CD4-positive, alpha-beta T cell treated with Interleukin-4 for 4 hours (primary cell): ENCODE measurements at places on chromosomes 3 and 15.
A peak's percentile ranks its signal among the peaks of the same experiment; 100 is the strongest.

DNA sequence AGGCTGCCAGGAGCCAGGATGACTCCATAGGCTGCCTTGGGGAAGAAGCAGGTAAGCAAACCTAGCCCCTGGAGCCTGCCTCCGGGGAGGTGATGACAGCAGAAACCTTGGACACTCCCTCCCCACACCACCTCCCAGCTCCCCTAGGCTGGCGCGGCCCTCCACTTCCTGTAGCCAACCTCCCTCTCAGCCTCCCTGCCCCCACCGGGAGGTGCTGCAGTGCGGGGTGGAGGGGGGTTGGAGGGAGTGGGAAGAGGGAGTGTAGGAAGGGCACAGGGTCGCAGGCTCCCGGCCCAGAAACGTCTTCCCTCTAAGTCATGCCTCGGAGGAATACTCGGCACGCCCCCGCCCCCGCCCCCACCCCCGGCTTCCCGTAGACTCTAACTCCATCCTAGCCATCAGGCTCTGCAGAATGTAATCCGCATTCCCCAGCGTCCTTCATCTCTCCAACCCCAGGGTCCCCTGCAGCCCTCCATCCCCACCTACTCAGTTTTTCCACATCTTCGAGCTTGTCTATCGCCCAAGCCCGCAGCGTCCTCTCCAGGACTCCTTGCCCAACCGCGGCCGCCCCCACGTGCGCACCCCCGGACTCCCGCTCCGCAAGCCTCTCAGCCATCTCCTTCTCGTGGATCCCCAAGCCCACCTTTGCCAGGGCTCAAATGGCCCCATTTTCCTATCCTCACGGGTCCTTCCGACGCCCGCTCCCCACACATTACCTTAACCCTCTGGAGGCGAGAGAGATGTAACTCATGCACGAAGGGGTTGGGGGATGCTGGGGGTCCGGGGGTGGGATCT is 528 bp downstream of the LPCAT4 start:
- peak; percentile 39 for DNase-seq

GRCh38 chr3:69463531-69463930 is 77.6 kb upstream of the FRMD4B start:
- no peak for DNase-seq

DNA sequence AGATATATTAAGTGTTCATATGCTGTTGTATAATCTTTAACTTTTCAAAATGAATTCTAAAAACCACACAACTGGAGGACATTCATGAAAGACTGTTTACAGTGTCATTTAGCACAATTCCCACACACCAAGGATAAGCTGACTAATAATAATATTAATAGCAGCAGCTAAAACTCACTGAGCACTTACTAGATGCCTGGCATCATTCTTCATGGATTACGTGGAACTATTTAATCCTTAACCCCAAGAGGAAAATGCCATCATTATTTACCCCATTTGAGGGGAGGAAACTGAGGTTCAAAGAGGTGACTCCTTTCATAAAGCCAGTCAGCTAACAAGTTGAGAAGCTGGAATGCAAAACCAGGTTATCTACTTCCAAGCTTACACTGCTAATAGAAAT is 77.0 kb downstream of the TMEM108 start:
- DNase-seq = no peak

- no peak for DNase-seq
Observed at GRCh38 chr3:30516238-30516637, 90.2 kb upstream of the TGFBR2 start.

- DNase-seq = no peak
Observed at GRCh38 chr3:79586232-79586631, 181.6 kb downstream of the ROBO1 start.

DNA sequence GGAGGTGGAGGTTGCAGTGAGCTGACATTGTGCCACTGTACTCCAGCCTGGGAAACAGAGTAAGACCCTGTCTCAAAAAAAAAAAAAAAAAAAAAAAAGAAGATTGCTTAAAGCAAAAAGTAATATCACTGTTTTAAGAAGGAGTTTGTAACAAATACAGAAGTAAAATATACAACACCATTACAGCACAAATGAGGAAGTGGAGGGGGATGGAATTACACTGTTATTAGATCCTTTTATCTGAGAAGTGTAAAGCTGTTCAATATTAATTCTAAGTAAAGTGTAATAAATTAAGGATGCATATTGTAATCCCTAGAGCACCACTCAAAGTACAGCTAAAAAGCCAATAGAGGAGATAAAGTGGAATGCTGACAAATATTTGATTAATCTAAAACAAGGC is 47.0 kb upstream of the SNRPA1 start:
- DNase-seq = no peak

- no peak for DNase-seq
Observed at GRCh38 chr3:189673535-189673934, 42.3 kb downstream of the TP63 start.

GRCh38 chr15:59501597-59501996 is 63.6 kb downstream of the FAM81A start:
- DNase-seq = no peak

GRCh38 chr3:114234745-114235144 is 2.6 kb downstream of the ZNF80 start:
- no peak for DNase-seq

GRCh38 chr3:71201939-71202338 is 381.6 kb downstream of the FOXP1 start:
- no peak for DNase-seq

DNA sequence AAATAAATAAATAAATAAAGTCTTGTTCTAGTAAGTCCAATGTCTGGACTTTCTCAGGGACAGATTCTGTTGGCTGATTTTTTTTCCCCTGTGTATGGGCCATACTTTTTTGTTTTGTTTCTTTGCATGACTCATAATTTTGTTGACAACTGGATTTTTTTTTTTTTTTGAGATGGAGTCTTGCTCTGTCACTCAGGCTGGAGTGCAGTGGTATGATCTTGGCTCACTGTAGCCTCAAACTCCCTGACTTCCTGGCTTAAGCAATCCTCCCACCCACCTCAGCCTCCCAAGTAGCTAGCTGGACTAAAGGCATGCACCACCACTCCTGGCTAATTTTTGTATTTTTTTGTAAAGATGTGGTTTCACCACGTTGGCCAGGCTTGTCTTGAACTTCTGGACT is 38.9 kb downstream of the TICRR start:
- DNase-seq = no peak

DNA sequence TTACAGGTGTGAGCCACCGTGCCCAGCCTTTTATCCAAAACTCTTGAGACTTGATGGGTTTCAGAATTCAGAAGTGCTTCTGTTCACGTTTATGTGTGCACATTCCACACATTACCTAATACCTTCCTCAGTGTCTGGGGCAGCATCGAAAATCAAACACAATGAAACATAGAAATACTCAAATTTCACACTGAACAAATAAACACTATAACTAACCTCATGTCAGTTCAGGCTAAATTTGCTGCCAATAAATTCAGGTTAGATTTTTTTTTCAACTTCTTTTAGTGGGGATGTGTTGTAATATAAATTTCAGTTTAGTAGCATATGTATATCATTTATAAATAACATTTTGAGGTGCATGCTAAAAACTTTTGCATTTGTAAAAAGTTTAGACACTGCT is 2.8 kb downstream of the EIF2AK4 start:
- no peak for DNase-seq

DNA sequence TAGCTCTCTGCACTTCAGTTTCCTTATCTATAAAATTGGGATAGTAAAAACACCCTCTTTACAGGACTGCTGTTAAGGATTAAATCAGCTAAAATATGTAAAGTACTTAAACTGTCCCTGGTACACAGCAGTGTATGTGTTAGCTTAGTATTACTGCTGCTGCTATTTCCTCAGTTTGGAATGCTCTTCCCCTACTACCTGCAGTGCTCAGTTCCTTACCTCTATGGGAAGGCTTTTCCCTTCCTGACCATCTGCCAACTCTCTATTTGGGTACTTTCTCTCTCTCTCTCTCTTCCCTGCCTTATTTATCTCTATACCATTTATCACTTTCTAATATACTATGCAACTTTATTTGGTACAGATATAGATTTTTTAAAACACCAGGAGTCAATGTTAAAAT is 26.5 kb downstream of the KPNA4 start:
- no peak for DNase-seq

GRCh38 chr3:134190250-134190649 is 60.4 kb downstream of the RYK start:
- no peak for DNase-seq

- DNase-seq = no peak
Observed at GRCh38 chr3:61331929-61332552, 80.8 kb upstream of the FHIT start.

DNA sequence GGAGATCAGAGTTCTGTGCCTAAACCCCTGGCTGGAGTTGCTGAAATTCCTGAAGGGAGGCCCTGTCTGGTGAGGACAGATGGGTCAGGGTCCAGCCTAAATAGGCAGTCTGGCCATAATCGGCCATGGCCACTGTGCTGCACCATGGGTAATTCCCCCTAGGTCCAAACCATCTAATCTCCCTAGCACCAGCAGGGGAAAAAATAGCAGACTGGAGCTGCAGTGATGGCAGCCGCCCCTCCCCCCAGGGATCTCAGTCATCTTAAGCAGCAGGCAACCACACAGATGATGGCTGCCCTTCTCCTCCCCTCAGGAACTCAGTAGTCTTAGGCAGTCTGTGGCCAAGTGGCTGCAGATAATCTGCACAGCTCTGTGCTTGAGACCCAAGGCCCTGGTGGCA is 68.4 kb upstream of the CD96 start:
- no peak for DNase-seq
